ENCODE measurements at places on chromosomes 11 and 22.

- no peak for DNase-seq
Measured at GRCh38 chr11:4664786-4665185, 21.0 kb downstream of the OR51E1 start.

- no peak for DNase-seq
Measured at GRCh38 chr11:7898666-7899283, 32.3 kb downstream of the OR10A6 start.

- DNase-seq = no peak
Measured at GRCh38 chr11:48170241-48171233, 46.1 kb upstream of the OR4B1 start.

DNA sequence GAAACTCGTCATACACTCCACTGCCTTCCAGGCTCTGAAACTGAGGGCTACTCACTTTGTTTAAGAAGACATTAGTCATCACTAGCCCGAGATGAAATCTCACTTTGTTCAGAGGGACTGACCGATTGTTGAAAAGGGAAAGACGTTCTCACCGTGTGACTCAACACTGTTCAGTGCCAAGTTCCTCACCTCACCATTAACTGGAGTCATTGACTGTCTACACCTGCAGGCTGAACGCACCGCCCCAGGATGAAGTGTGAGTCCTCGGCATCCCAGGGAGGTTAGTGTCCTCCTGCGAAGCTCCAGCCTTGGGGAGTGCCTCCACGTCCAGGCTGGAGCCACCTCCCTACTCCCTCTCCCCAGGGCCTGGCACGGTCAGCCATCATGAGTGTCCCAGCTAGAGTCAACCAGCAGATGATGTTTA lies 30.4 kb downstream of the FADD start:
- DNase-seq = no peak

DNA sequence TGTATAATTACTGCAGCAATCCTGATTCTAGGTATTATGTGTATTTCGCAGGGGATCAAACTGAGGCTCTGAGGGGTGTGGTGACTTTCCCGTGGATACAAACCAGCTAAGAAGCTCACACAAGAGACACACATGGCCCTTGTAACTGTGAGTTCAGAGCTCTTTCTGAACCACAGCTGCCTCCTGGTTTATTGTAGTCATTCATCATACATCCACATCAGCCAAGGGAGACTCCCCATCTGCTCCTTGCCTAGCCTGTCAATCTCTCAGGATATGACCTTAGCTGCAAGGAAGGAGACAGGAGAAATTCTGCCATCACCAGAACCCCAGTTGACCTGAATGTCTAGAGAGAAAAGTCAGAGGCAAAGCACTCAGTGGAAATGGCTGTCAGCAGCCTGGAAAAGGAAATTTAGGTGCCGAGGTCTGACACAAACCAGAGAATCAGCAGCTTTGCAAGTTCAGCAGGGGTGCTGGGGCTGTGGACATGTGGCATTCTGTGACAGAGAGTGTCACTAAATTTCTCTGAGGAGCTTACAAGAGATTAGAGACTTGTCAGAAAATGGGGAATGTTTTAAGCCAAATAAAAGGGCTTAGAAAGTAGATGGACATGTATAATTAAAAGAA lies 209.5 kb downstream of the AASDHPPT start:
- no peak for DNase-seq

- DNase-seq = peak; percentile 6
Measured at GRCh38 chr11:2579315-2580060, 120.3 kb downstream of the KCNQ1OT1 start.

- DNase-seq = no peak
Measured at GRCh38 chr22:37442537-37442936, 15.3 kb upstream of the ELFN2 start.

- DNase-seq = no peak
Measured at GRCh38 chr22:20305894-20306645, 13.8 kb downstream of the DGCR6L start.

DNA sequence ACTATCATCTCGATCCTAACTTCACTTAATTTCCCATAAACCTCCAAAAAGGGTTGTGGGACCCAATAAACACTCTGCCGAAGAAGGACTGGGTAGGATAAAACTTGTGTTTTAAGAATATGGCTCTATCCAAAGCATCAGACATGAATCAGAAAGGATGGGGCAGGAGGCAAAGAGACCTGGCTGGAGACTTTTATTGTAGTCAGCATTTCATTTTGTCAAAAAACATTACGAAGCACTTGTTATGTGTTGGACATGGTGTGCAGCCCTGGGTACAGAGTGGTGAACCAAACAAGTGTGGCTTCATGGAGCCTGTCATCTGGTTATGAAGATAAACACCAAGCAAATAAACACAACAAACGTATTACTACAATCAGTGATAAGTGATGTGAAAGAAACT lies 17.3 kb downstream of the IL10RA start:
- no peak for DNase-seq
